ENCODE measurements at places on chromosomes 7 and 10.

DNA sequence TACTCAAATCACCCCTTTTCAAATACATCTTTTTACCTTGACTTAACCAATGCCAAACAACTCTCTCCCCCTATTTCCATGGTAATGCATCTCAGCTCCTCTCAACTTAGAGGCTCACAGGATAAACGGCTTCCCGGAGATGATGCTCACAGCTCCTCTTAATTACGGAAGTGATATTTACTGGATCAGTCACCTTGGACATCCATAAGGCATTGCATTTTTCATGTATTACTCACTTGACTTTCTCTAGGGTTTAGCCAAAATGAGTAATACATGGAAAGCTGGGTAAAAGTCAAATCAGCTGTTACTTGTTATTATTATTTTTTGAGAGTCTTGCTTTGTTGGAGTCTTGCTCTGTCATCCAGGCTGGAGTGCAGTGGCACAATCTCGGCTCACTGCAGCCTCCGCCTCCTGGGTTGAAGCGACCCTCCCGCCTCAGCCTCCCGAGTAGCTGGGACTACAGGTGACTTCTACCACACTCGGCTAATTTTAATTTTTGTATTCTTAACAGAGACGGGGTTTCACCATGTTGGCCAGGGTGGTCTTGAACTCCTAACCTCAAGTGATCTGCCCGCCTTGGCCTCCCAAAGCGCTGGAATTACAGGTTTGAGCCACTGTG is 73.3 kb upstream of the RHEB start:
- DNase-seq, result no peak

- DNase-seq, result no peak
Measured at GRCh38 chr7:115271332-115272235, 349.7 kb downstream of the MDFIC start.

- no peak for DNase-seq
Measured at GRCh38 chr10:128070161-128070560, 56.1 kb downstream of the MKI67 start.

- DNase-seq, result no peak
Measured at GRCh38 chr10:47255033-47255813, 44.8 kb upstream of the GDF10 start.

DNA sequence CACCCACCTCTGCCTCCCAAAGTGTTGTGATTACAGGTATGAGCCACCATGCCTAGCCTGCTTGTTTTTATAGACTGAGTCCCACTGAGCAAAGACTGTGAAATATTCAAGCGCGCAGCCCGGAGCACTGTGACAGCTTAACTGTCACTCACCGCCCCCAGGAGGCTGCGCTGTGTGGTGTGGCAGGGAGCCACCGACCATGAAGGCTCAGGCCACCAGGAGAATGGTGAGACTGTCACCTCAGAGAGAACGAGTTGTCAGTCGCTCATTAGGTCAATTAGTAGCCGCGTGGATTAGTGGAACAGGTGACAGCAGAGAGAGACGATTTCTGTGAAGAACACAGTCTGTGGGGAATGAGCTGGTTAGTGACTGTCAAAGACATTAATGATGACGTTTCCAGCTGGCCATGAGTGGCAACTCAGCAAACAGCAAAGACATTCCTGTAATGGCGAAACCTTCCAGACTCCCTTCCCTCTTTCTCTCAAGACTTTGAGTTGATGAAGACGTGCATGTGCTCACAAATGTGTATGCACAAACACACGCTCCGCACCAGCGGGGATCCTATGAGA is 64.5 kb downstream of the CYCS start:
- DNase-seq, result no peak

DNA sequence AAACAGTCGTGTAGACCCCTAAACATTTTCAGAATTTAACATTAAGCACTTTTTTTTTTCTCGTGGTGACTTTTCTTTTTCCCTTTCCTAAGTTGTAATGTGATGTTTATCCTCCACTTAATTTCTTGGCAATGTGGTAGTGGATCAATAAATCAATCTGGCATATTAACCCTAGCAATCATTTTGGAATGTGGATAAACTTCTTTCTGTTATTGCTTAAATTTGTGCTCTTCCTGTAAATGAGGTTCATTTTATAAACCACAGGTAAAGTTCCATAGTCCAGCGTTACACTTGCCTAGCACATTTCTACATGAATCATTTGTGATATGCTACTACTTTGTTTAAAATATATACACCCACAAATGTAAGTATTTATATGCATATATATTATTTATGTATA is 247.4 kb upstream of the ETV1 start:
- no peak for DNase-seq

DNA sequence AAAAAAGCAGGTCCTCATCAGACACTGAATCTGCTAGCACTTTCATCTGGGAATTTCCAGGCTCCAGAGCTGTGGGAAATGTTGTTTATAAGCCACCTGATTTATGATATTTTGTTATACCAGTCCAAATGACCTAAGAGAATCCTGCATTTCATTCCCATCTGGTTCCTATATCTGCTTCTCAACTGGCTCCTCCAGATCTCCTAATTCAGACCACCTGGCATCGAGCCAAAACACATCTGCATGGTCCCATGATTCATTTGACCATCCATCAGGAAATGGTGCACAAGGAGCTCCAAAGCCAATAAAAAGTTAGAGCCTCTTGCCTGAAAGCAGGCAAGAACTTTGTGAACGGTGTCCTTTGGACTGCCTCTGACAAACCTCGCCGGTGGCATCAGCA is 108.9 kb downstream of the IPMK start:
- no peak for DNase-seq

DNA sequence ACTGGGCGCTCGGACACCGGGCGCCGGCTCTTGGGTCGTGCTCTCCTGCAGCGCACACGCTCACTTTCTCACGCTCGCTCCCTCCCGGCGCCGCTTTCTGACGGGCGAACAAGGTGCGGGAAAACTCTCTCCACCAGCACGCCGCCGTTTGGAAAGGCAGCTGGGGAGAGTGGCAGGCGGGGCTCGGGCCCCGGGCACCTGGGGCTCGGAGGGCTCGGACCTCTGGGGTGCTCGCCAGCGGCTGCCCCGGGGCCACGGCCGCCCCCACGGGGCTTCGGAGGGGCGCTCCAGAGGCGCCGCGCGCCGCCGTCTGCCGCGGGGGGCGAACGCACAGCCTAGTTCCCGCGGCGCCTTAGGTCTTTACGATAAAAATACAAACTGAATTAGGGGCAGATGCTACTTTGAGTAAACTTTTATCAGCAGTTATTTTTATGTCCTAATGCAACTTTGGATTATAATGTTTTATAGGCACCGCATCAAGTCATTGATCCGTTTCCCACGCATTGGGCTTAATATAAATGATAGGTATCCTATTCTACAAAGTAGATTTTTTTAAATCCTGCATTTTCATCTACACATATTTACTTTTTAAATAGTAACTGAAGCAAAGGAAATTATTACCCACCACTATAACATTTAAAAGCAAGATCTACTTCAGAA is 535 bp upstream of the EPC1 start:
- no peak for DNase-seq

DNA sequence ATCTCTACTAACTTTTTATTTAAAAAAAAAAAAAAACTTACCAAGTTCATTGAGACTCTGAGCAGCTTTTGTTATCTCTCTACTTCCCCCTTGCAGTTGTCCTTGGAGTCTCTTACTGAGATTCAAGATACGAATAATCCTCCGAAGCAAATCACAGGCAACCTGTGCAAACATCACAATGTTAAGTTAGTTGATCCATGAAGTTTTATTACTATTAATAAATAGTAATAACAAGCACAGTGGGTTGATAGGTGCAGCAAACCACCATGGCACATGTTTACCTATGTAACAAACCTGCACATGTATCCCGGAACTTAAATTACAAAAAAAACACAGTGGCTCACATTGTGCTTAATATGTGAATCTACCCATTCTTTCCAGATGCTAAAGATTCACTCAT is 36.5 kb downstream of the COG5 start:
- DNase-seq, result no peak

Data from bone marrow (tissue), 2 donors.